ENCODE measurements at places on chromosomes 2 and 18.

- DNase-seq, result no peak
These were observed 70.5 kb downstream of the ZNF236 start for GRCh38 chr18:76892832-76893231.

DNA sequence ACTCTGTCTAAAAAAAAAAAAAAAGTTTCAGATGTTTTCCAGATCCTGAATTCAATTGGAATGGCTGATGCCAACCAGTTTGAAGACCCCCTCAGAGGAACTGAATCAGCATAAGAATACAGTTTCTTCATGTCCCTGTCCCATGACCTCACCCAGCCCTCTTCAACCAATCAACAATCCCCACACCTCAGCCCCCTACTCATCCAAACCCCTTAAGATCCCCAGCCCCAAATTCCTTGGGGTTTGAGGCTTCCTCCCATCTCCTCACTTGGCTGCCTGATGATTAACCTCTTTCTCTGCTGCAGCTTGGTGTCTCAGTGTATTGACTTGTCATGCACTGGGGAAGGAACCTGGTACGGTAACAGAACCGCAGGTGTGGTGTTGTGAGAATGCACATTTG lies 97.6 kb upstream of the CABLES1 start:
- DNase-seq, result no peak

- DNase-seq, result no peak
These were observed 8.2 kb upstream of the CIB4 start for GRCh38 chr2:26649322-26649721.

GRCh38 chr18:14776801-14777200 lies 28.8 kb downstream of the ANKRD30B start:
- DNase-seq, result peak; percentile 16

GRCh38 chr18:21735452-21736015 lies 5.1 kb upstream of the MIB1 start:
- peak; percentile 19 for DNase-seq

- no peak for DNase-seq
These were observed 44.5 kb downstream of the COMMD1 start for GRCh38 chr2:61949714-61950560.

DNA sequence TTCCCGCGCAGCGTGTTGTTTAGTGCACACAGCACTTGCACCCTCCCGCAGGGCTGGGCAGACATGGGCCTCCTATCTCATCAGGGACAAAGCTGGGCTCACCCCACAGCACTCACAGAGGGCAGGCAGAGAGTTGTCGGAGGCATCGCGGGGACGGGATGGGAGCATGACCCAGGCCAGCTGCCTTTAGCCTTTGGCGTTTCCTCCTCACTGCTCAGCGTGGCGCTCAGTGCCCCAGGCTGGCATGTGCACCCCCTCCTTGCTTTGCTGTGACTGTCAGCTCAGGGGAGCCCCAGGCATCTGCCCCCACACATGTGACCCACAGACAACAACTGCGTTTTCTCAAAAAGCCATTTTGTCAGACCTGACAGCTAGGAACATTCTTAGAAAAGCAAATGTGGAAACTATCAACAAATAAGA lies 101.1 kb downstream of the RNF144A start:
- DNase-seq, result no peak

- DNase-seq, result no peak
These were observed 36.9 kb upstream of the SLC14A1 start for GRCh38 chr18:45686891-45687611.

GRCh38 chr2:215613280-215613679 lies 177.4 kb upstream of the FN1 start:
- peak; percentile 66 for DNase-seq

- DNase-seq, result peak; percentile 35
These were observed 46.1 kb downstream of the CDK15 start for GRCh38 chr2:201852462-201852861.

DNA sequence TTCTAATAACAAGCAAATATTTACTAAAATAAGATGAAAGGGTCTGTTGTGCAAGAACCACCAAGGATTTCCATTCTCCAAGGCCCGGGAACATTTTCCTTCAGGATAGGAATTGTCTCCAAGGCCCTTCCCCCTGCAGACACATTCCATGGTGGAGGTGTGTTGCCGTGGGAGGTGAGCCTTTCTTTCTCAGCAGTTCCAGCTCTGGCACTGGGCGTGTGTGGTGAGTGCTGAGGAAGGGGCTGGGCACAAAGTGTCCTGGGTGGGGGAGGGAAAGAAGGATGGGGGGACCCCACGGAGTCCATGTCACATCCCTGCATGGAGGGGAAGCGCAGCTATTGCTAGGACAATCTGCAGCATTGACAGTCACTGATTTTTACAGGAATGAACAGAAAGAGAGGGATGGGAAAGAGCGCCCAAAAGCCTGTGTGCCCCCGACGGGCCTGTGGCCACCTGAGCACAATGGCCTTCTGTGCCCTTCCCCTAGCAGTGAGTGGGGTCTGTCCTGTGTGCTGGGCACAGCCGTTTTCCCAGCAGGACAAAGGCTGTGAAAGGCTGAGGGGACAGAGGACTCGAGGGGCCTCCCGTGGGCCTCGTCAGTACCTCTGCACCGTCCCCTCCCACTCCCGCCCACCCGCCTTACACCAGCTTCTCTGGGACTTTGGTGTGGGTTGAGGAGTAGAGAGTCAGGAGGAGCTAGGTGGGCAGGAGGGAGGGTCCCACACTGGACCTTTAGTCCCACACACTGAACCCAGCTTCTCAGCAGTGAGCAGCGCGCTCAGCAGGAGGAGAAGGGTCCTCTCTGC lies 79.8 kb downstream of the PTGR3 start:
- DNase-seq, result no peak

GRCh38 chr2:25129901-25130520 lies 38.4 kb downstream of the POMC start:
- no peak for DNase-seq

- DNase-seq, result no peak
These were observed 45.2 kb upstream of the NOSTRIN start for GRCh38 chr2:168757223-168757622.

DNA sequence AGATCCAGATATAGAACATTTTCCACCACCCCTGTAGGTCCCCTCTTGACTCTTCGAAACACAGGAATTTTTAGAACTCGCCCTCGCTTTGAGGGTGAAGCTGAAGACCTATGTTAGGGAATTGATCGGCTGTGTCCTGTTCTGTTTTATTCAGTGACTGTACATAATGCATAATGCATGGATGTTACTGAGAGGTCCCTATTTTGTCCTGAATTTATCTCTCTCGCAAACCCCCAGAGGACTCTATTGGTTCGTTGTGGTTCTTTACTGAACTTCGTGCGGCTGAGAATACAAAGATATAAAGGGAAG lies 431 bp upstream of the EIF5B start:
- DNase-seq, result no peak

DNA sequence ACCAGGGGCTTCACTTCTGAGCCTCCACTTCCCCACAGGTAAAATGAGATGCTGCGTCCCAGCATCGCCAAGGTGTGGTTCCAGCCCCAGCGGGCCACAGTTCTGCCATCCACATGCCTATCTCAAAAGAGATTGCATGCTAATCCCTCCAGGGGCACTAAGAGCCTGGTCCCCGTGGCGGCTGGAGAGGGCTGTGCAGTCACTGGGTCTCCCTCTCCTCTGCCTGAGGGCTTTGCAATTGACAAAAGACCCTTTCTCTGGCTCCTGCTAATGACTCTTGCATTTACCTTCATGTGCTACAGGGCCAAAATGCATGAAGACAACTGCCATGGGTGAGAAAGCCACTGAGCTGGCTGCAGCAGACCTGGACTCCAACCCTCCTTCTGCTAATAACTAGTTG lies 18.5 kb downstream of the ZBTB7C start:
- DNase-seq, result no peak

DNA sequence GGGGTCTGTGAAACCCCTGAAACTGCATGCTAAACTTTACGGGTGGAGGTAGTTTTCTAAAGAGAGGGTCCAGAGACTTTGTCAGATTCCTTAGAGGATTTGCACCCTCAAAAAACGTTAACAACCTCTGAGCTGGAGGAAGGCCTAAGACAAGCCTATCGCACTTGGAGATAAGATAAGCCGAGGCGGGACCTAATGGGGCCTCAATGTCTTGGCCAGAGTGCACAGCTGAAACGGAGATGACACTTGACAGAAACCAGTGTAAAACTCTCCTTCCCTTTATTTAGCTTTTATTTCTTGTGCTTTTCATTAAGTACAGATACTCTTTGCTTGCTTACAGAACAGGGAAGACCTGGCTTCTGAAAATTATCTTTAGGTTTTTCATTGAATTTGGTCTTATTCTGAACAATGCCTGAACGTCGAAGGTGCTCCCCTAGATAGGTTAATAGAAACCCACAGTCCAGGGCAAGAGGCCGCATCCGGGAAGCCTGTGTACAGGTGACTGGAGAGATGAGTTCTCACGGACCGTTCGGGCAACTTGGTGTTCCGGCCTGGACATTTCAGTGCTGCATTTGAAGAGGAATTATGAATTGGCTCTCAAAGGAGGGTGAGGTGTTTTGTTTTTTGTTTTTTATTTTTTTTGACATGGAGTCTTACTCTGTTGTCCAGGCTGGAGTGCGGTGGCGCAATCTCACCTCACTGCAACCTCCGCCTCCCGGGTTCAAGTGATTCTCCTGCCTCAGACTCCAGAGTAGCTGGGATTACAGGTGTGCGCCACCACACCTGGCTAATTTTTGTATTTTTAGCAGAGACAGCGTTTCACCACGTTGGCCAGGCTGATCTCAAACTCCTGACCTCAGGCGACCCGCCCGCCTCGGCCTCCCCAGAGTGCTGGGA lies 49.7 kb downstream of the SH3BP4 start:
- DNase-seq, result no peak

GRCh38 chr2:55587-56448 lies 9.5 kb upstream of the FAM110C start:
- DNase-seq, result no peak

DNA sequence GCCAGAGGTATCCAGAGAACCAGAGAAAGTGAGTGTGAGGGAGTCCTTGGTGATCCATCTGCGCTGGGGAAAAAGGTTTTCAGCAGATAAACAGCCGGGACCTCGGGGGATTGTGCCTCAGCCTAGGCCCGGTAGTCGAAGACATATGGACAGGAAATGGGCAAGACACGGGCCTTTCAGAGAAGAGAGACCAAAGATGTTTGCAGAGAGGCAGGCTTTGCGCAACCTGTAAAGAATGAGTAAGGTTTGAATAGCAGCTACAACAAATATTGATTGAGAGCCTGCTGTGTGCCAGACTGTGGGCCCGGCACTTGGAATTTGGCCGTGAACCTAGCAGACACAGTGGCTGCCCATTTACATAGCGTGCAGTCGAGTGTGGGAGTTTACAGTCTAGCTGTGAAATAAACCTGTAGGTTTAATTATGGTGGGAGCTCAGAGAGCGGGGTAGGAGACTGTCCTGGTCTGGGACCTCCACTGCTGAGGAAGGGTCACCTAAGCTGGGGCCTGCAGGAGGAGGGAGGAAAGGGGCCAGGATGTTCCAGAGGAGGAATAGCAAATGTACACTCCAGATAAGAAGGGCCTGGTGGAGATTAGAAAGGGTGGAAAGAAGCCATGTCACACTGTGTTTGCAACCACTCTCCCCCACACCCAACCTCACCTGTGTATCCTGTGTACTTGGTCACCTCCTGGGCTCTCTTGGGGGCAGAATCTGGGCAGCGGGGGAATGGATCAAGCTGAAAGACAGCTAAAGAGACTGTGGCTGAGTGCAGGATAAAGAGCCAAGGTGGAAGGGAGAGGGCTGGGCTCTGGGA lies 3.0 kb downstream of the SH2D6 start:
- peak; percentile 23 for DNase-seq

DNA sequence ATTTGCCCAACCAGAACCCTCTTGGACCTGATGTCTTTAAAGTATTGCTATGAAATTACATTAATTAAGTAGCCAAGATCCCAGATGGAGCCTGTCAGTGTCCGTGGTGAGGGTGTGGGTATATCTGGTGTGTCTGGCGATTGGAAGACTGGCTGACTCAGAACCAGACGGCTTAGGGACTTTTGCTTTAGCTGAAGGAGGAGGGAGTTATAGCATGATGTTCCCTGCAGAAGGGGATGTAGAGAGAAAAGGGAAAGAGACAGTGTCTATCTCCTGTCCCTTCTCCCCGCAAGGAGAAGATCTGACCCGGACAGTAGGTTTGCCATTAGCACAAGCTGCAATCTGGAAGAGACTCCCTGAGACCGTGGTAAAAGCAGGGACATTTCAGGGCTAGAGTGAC lies 60.6 kb downstream of the POU3F3 start:
- DNase-seq, result no peak

DNA sequence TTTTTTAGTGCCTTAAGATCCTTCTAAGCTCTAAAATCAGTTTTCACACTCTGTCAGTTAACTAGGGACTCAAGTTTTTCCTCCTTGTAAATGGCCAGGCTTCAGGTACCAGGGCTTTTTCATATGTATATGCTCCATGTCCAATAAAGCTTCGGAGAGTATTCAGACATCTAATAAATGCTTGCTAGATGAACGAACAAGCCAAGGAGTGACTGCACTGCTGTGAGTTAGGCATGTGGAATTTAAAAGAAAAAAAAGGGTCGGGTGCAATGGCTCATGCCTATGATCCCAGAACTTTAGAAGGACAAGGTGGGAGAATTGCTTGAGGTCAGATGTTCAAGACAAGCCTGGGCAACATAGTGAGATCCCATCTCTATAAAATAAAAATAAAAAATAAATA lies 81.9 kb downstream of the CDH2 start:
- peak; percentile 65 for DNase-seq

GRCh38 chr2:156892467-156893281 lies 364.8 kb upstream of the GALNT5 start:
- peak; percentile 24 for DNase-seq

DNA sequence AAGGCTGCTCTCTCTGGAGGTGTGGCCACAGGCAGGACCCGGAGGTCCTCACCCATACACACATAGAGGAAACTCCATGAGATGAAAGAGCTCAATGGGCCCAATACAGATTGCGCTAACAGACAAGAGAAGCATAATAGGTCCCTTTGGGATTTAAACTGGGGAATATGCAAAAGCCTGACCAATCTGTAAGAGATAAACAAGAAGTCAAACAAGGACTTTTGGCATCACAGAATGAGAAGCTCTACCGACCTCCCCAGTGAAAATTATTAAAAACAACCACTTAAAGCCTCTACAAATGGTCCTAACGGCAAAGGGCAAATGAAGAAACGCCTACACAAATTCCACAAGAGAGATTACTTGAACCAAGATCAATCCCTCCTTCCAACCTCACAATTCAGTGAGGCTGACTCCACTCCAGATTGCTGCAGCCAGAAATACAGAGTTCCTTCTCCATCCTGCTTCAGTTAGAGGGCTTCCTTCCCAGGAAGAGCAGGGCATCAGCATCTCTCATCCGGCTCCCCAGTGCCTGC lies 10.8 kb downstream of the IWS1 start:
- no peak for DNase-seq

- DNase-seq, result no peak
These were observed 404.8 kb downstream of the MBD2 start for GRCh38 chr18:53819671-53820070.

DNA sequence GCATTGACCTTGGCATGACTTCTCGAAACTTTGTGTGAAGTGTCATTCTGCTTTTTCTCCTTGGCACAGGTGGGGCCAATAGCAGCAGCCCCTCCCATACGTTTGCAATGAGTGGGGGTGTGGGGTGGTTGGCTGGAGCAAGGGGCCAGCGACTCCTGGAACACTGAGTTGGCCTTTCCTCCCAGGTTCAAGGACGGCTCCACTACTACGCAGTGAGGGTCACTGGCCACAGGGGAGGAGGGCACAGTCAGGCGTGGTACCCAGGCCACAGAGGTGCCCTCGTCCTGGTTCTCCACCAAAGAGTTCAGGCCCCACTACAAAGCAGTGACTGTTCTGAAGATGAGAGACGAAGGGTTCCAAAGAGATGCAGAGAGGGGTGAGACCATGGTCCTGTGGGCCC lies 70.6 kb upstream of the OTOS start:
- DNase-seq, result no peak

- DNase-seq, result no peak
These were observed 403 bp downstream of the MAP2 start for GRCh38 chr2:209424199-209424701.
